ENCODE measurements at places on chromosomes 12 and 14.

DNA sequence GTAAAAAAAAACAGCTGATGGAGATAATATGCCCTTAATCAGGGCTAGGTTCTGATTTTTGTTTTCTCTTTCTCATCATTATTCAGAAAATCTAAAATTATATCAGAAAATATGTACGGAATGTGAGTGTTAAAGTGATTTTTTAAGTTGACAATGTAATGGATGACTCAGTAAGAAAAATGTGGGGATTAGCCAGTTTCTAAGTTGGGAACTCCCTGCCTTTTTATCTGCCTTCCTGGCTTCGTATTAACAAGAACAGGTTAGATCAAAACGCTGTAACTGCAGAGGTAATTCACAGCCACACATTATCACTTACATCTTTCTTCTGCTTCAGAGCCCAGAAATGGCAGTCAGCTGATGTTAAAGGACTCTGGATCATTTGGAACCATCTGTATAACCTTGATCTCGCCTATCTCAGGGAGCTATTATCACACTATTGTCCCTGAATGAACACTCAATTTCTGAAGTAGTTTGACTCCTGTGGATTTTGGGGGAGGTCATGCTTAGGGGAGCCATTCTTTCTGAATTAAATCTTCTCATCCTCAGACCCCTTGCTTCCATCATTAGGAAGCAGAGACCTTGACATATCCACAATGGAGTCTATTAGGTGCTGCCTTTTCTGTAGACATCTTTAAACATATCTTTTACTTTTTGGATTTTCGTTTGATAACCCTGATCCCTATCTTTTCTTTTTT lies 135.7 kb upstream of the SLC16A7 start:
- peak; percentile 21 for DNase-seq

GRCh38 chr12:87383680-87384079 lies 645.5 kb downstream of the C12orf50 start:
- DNase-seq = no peak

- peak; percentile 15 for DNase-seq
These were observed 31.2 kb downstream of the TAS2R7 start for GRCh38 chr12:10771132-10771733.

DNA sequence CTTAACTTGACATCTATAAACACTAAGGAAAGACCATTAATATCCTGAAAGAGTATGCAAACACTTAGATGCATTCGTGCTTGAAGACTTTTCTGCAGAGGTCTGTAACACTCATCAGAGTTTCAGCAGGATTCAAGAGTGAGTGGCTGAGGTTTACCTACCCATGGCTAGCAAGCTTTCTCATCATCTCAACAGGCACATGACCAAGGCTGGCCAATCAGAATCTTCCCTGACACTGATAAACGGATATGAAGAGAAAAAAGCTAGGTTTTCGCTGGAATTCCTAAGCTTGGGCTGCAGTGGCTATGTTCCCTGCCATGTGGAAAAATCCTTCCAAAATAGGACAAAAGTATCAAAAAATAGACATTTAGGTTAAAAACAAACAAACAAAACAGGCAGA lies 162.1 kb upstream of the USP15 start:
- DNase-seq = no peak

GRCh38 chr12:95548056-95548538 lies 3.2 kb downstream of the USP44 start:
- DNase-seq = no peak

DNA sequence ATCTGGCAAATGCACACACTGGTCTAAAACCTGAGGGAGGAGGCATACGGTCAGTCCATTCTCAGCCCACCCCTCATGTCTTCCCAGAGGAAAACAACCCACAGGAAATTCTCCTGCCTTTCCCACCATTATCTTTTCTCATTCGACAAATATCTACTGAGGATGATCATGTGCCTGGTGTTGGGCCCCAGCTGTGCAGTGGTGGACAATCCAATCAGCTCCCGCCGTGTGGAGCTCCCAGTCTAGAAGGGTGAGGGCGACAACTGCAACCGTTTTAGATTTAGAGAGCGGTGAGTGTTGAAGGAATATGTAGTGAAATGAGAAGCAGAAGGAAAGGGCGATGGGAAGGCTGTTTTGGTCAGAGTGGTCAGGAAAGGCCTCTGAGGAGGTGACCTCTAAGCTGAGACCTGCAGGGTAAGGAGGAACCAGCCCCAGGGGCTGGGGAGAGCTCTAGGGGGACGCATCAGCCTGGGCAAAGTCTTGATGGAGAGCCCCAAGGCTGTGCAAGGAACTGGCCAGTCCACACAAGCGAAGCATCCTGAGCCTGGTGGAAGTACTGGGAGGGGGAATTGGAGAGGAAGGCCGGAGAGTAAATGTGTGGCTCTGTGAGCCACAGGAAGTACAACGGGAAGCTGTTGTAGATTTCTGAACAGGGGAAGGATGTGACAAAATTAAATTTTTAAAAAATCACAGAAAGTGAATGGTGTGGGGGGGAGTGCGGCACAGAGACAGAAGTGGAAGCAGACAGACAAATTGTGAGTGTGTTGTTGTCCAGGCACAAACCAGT lies 192.8 kb downstream of the NTF3 start:
- no peak for DNase-seq

- DNase-seq = no peak
These were observed 129.4 kb downstream of the SCARB1 start for GRCh38 chr12:124734224-124734788.

DNA sequence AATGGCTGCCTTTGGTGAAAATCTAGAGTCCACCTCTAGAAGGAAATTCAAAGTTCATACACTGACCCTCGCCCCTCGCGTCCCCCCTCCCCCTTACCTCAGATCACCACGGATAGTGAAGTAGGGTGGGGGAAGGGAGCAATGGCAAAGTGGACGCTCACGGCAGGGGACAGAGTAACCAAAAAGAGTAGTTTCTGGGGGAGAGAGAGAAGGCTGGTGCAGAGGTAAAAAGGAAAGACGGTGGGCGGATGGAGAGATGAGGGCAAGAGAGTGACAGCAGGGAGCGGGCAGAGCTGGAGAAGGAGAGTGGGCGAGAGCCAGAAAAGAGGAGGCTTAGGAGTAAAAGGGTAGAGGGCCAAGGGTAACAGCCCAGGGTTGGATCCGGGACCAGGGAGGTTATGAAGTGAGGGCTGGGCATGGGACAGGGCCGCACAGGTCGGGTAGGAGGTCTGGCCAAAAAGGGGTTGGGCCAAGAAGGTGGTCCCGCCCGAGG lies 423 bp downstream of the ALDH6A1 start:
- DNase-seq = no peak

DNA sequence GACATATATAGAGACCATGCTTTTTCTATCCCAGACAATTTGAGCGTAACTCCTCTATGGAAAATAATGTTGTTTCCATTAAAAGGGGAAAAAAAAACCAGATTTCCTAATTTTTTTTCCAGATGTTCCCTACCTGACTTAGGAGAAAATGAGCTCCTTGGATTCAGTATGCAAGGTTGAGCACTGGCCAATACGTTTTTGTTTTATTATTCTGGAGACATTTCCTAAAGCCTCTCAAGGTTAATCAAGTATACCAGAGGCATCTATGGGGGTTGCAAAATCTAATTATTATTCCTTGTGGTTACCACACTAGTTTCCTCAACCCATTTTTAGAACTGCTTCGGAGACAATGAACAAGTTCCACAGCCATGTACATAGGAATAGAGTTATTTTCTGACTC lies 291.3 kb downstream of the SLC16A7 start:
- no peak for DNase-seq

DNA sequence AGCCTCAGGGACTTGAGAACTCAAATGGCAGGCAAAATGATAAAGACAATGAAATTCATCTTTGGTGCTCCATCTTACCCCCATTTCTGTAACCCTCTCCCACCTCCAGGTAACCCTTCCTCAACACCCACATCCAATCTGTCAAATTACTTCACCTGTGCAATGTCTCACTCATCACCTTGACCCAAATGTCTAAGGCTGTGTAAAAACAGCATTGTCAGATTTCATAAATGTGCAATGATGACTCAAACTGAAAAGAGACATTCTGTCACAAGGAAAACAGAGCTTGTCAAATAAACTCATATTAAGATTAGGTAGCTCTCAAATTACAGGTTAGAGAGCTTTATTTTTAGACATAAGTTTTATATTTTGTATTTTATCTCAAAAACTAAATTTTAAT lies 19.9 kb upstream of the COCH start:
- DNase-seq = no peak

GRCh38 chr12:116143909-116144308 lies 133.6 kb downstream of the MED13L start:
- peak; percentile 55 for DNase-seq

DNA sequence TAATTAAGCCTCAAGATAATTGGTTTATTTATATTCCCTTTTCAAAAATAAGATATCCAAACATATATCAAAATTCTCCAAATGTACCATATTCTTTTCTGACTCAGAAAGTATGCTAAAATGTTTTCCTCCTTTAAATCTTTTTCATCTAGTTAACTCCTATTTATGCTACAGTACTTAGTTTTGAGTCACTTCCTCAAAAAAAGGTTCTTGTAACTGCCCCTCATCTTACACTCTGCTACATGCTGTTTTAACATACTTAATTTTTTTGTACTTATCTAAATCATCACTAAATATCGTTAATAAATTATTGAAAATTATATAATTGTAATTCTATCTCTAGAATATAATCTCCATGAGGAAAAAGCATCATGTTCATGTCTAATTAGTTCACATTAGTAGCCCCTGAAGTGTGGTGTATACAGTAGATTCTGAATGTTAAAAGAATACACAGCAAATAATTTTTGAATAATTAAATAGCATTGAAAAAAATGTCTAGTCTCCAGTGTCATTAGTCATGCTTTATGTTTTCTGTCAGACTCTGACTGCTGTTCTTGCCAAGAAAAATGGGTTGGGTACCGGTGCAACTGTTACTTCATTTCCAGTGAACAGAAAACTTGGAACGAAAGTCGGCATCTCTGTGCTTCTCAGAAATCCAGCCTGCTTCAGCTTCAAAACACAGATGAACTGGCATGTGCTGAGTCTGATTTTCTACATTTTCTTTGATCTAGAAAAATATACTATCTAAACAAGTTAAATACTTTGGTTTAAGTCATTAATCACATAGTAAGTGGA lies 3.5 kb downstream of the KLRD1 start:
- no peak for DNase-seq

DNA sequence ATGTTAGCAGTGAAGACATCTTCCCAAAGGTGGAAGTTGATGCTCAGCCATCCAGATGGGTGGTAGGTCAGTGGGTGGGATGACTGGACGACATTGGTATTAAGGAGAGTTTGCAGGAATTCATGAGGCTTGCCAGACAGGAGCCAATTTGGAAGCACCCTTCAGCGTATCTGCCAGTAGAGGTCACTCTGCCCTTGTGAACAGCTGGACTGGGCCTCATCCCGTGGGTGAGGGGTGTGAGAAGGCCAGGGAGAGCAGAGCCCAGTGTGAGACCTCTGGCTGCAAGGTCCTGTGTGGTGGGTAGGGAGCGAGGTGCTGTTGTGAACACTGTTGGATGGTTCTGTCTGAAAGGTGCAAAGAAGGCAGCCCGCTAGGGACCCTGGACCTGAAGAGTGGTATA lies 37.7 kb downstream of the SLC5A8 start:
- no peak for DNase-seq

- peak; percentile 47 for DNase-seq
These were observed 60.9 kb downstream of the PLEKHA5 start for GRCh38 chr12:19190292-19191031.

DNA sequence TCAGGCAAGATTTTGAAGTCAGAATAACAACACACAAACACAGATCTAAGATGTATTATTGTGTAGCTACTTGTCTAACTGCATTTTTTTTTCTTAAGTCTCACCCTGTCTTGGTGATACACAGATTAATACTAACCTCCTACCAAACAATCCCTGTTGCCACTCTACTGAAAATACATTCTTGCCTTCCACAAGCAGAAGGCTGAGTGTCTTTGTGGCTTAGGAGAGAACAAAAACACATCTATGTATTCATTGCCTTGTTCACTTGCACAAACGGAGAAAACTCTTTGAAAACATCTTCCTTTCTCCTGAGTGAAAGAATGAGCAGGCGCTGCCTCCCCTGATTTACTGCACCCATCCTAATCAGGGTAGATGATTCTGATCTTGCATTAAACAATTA lies 642.2 kb downstream of the DIO2 start:
- no peak for DNase-seq

GRCh38 chr14:93137864-93138263 lies 22.1 kb upstream of the ITPK1 start:
- no peak for DNase-seq

GRCh38 chr12:66269757-66270383 lies 32.4 kb upstream of the HELB start:
- DNase-seq = peak; percentile 55

GRCh38 chr12:12636641-12637040 lies 25.0 kb downstream of the CREBL2 start:
- no peak for DNase-seq

DNA sequence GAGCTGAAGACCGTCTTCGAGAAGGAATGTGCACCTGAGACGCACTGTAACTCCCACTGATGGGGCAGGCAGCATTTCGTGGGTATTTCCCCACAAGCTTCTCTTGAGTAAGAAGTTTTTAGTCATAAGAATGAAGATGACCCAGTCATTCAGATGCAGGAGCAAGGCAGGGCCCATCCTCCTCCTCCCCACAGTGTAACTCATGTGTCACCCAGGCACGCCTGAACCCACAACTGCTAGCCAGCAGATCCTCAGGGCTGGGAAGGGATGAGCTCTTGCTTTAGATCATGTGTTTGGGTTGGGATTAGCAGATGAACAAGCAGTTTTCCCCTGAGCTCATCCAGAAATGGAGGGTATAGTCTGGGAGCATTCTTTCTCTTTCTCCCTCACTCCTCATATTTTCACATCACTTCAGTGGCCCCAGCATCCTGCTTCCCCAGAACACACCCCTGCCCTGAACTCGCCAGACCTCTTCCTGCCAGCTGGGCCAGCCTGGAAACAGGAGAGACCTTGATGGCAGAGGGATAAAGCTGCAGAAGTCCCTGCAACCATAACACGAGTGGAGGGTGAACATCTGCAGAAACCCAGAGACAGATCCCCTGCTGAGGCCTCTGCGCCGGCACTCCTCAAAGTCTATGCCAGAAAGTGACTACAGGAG lies 73.3 kb downstream of the B4GALNT3 start:
- peak; percentile 98 for DNase-seq

DNA sequence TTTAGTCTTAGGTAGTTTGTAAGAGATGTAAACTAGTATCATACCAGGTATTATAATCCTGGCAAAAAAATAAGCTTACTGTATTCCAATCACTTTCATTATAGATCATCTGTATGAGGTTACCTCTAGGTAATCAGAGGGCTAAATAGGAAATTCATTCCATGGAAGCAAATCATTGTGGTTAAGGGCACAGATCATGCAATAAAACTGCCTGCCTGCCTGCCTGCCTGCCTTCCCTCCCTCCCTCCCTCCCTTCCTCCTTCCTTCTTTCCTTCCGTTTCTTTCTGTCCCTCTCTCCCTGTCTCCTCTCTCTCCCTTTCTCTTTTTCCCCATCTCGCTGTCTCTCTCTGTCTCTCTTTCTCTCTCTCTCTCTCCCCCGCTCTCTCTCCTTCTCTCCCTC lies 3.2 kb upstream of the CLEC9A start:
- DNase-seq = peak; percentile 9

Data from HFFc6 (cell line).